ENCODE measurements at places on chromosomes 1 and 21. TPM values are rescaled to one million over a fixed set of nuclear protein-coding genes. Genes with fewer than 3 reads are reported as not detected.

PSEN2 gene
- total RNA-seq: 31.3 TPM

CHIT1 gene
- total RNA-seq: not detected

S100A2 gene
- 27.5 TPM for total RNA-seq

UBIAD1 gene
- 10.9 TPM for total RNA-seq

FCRL2 gene
- total RNA-seq: not detected

RABIF gene
- 11.5 TPM for total RNA-seq

RNF186 gene
- not detected for total RNA-seq

FAM43B gene
- 0.13 TPM for total RNA-seq

B3GALT2 gene
- not detected for total RNA-seq

PLA2G2C gene
- not detected for total RNA-seq

KIRREL1 gene
- 119 TPM for total RNA-seq

S1PR1 gene
- total RNA-seq: 0.48 TPM

KCNE2 gene
- total RNA-seq: not detected

RGSL1 gene
- not detected for total RNA-seq
